Esophagus squamous epithelium (tissue), 5 donors: ENCODE measurements at places on chromosomes 7 and 10.

- DNase-seq = no peak
Observed at GRCh38 chr7:366161-366803, 76.3 kb downstream of the FOXL3 start.

DNA sequence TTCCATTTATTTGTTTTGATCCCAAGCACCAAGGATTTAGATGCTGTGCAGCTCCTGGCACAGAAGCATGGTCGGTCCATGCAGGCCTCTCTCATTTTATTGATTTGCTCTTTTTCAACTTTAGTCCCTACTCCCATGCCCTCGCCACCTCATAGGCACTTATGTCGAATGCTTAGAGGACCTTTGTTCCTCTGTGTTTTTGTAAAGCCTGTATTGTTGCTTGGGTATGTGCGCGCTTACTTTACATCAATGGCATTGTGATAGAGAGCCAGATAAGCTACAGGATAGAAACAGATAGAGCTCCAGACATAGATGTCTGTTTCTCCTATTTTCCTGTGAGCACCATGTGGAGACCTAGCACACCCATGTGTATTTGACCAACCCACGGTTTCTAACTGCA, 225.0 kb downstream of the PAXIP1 start:
- DNase-seq = no peak

GRCh38 chr10:69092959-69093850, 5.3 kb downstream of the SRGN start:
- peak; percentile 25 for DNase-seq

- no peak for DNase-seq
Observed at GRCh38 chr7:96824686-96825085, 115.0 kb upstream of the SEM1 start.
